ENCODE measurements at places on chromosomes 6 and 20.

- no peak for DNase-seq
Measured at GRCh38 chr6:1832844-1833787, 223.4 kb downstream of the FOXC1 start.

- no peak for DNase-seq
Measured at GRCh38 chr6:157107915-157108651, 215.2 kb downstream of the TMEM242 start.

GRCh38 chr20:10963717-10964266 is 290.0 kb upstream of the JAG1 start:
- DNase-seq = no peak

GRCh38 chr6:68108233-68108835 is 526.7 kb upstream of the ADGRB3 start:
- DNase-seq = no peak

- no peak for DNase-seq
Measured at GRCh38 chr6:110412360-110412759, 3.0 kb downstream of the DDO start.

DNA sequence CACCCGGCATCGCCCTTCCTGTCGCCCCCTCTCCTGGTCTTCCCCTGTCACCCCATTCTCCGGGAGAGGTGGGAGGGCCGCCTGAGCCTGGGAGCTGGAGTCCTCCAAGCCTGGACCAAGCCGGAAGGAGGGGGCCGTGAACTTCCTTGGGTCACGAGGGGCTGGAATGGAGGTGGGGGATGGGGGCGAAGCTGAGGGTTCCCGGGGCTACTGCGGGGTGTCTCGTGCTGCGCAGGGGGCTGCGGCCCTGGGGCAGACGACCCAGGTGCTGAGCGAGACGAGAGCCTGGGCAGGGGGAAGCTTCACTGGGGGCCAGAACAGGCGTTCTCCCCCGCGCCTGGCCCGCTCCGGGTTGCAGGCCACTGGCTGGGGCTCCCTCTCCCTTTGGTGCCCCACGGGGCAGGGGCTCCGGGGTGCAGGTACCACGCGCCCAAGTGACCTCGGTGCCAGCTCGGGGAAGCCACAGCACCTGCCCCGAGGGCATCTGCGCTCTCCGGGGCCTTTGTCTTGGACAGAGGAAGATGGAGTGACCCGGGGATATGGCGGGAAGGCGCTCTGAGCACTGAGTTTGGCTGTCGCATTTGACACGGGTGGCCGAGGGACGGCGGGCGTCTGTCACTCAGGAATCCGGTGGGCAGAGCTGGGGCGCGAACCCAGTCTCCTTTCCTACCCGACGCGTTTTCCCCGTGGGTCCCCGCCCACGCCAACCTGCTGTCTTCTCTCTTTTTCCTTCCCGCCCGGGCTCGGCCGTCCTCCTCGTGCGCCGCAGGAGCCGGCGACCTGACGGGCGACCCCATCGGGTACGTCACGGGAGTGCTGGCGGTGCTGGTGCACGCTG is 1.2 kb downstream of the SLC35D3 start:
- no peak for DNase-seq

GRCh38 chr6:29426654-29427053 is 11.9 kb downstream of the OR12D1 start:
- DNase-seq = no peak

DNA sequence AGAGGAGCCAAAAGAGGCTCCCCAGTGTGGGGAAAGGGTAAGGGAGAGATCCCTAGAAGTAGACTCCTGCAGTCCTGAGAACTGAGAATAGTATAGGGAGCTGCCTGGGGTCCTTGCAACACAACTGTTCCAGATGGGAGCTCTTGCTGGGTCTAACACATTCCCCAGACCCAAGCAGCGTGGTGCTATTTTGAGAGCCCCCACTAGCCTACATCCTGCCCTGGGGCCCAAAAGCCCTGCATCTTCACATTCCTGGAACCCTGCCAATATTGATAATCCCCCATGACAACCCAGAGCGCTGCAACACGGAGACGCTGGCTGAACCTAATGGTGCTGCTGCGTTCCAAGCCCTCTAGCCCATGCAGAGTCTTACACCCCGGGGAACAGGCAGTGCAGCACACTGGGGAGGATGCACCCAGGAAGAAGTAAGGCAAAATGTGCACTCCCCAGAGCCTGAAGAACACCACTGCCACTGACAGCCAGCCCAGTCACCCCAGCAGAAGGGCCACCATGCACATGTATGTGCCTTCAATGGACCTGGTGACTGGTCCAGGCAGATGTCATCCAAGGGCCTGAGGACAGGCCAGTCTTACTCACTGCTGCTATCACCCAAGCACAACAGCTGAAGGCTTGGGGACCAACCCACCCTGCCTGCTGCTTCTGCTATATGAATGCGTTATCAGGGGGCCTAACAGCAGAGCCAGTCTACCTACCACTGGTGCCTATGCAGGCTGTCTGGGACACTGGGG is 7.0 kb upstream of the RNF217 start:
- no peak for DNase-seq

DNA sequence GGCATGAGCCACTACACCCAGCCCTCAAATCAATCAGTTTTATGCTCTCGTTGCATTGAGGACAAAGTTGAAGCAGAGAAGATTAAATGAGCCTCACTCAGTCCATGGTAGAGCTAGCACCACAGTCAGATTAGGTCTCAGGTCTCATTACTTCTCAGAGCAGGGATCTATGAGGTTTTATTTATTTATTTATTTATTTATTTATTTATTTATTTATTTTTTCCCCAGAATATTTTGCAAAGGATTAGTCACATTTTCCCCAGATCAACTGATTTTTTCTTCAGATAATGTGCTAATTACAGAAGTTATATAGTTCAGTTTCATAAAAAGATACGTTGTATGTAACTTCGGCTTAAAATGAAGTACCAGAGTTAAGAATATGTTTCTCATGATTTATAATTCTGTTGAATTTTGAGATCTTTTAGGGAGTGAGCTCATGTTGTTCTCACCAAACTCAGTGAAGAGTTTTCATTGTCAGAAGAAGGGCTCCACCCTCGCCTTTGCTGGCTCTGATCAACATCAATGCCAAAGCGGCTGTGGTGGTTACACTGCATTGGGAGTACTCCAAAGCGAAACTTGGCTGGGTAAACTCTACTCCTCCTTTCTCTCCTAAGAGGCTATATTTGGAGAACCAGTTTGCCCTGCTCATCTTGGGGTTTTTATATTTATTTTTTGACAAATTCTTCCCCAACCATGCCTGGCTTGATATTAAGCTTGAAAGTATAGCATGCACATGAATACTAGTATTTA is 12.9 kb upstream of the ID4 start:
- no peak for DNase-seq

GRCh38 chr6:27019651-27020552 is 227.6 kb upstream of the PRSS16 start:
- no peak for DNase-seq

DNA sequence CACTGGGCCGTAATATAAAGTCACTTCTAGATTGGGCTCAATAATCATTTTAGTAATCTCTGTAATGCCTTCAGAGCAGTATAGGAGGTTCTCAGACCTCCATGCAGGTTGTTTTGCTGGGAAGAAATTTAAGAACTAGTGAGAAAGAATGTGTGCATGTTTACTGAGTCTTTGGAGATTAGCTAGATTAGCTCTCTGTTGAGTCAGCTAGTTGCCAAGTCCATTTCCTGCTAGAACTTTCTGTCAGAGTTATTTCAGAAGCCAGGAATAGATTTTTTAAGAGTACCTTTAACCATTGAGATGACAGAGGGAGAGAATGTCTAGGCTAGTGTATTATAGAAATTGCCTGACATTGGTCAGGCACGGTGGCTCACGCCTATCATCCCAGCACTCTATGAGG is 33.3 kb downstream of the ORC3 start:
- no peak for DNase-seq

GRCh38 chr6:83464381-83465140 is 33.7 kb upstream of the ME1 start:
- DNase-seq = no peak

GRCh38 chr20:61588411-61589385 is 336.6 kb downstream of the CDH4 start:
- no peak for DNase-seq

- DNase-seq = peak; percentile 66
Measured at GRCh38 chr20:46307139-46307998, 929 bp downstream of the CDH22 start.

- DNase-seq = no peak
Measured at GRCh38 chr6:20632696-20633095, 98.4 kb downstream of the CDKAL1 start.

DNA sequence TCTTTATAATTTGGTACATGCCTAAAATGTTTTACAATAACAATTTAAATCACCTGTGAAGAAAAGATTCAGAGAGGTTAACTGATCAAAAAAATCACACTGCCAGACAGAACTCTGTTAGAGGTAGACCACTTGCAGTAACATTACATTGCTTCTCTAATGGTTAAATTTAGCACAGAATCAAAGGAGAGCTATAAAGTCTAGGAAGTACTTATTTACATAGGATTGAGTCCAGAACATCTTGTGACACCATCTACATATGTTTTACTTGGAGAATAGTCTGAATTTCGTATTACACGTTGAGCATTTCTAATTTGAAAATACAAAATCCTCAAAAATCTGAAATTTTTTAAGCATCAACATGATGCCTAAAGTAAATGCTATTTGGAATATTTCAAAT is 17.2 kb upstream of the TBC1D20 start:
- DNase-seq = no peak

DNA sequence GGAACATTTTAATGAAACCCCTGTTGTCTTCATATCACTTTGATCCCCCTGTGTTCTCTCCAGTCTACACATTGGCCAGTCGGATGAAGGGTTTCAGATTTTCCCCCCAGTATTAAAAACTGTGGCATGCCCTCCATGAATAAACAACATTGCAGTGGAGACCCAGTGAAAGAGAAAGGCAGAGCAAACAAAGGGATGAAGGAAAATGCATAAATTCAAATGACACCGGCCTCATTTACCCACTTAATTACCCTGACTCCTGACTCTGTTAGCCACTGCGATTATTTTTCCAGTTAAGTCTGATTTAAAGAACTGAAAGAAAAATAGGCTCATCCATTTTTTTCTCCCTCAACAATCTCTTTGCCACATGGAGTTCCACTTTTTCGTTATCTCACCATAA is 569.2 kb downstream of the TFAP2B start:
- DNase-seq = no peak

DNA sequence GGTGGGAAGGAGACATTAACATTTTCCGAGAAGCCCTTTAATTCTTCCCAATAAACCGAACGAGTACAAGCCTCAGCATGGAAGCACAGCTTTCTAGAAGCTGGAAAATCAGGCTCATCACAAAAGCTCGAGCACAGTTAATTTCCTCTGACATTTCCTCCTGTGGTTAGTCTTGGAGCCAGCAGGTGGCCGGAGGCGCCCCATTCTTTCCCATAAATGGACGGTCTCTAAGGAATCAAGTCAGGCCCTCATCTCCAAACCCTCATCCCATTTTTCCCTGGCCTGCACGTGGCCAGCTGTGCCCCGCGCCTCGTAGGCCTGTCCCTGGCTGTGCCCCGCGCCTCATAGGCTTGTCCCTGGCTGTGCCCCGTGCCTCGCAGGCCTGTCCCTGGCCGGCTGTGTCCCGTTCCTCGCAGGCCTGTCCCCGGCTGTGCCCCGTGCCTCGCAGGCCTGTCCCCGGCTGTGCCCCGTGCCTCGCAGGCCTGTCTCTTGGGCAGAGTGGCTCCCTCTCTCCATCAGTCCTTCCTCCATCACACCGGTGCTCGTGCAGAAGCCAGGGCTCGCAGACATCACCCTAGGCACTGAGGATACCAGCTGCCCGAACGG is 19.7 kb upstream of the NTSR1 start:
- DNase-seq = no peak

GRCh38 chr6:158567871-158568401 is 8.0 kb downstream of the TMEM181 start:
- DNase-seq = no peak

DNA sequence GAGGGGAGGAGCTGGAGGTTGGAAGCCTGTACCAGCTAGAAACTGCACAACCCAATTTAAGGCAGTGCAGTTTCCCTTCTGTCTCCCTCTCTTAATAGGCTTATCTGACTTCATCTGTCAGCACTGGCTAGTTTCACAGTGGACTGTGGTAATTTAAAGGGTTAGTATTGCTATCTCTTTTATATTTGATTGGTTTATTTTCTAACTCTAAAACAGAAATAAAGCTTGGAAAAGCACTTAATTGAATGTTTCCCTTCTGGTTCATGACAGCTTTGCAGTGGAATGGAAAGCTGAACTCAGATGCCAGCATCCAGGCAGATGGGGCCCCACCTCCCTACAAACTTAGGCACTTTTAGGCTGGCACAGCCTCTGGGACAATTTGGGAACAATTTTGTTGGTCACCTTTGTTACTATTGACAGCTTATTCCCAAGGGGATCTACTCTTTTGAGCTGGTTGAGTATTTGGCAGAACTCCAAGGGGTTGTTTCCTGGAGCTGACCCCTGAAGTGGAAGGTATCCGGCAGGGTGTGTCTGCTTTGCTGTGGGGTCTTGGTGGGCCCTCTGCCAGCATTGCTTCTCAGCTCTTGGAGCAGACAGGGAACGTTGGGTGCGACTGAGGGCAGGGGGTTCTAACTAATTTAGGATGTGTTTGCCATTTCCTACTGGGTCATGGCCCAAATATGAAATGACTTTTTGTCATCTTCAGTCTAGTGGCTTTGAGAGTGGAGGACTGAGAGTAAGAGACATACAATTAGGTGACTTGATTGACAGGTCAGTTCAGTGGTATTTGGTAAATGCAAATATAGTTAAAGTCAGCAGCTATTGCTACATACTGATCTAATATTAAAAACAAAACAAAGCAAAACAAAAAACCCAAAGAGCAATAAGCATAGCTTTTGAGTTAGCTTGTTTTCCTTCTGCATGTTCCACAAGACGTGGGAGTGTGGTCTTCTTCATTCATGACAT is 9.3 kb downstream of the SH3BGRL2 start:
- no peak for DNase-seq

- DNase-seq = no peak
Measured at GRCh38 chr20:24473435-24474223, 4.2 kb downstream of the SYNDIG1 start.

GRCh38 chr6:33202799-33203198 is 1.7 kb upstream of the HSD17B8 start:
- no peak for DNase-seq

GRCh38 chr6:160420969-160421556 is 72.9 kb downstream of the SLC22A3 start:
- DNase-seq = no peak

DNA sequence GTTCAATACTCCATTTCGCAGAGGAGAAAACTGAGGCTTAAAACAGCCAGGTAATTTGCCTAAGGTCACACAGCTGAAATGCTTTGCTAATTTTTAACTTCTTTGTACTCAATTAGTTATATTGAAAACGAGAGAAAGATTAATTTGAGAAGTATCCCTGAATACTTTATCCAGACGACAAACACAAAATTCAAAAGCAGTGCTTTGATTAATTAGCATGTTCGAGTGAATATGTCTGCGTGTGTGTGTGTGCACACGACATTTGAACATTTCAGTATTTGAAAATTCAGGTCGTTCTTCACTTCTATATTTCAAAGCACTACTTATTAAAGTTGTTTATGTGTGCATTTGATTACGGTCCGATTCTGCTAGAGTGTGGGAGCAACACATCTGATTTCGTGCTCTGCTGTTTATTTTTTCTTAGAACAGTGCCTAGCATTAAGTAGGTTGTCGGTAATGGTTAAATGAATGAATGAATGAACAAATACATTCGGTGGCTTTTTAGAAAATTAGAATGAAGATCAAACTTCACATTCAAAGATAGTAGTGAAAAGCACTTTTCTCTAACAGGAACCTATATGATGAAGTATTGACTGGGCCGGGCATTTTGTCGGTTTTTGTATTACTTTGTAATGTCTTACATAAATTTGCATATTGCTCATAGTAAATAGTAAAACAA is 36.9 kb upstream of the SYNCRIP start:
- DNase-seq = no peak

GRCh38 chr6:859936-860335 is 167.0 kb upstream of the EXOC2 start:
- no peak for DNase-seq

GRCh38 chr20:20083807-20084206 is 31.5 kb downstream of the CFAP61 start:
- no peak for DNase-seq
